Hematopoietic multipotent progenitor cell treated with erythropoietin and hydrocortisone succinate and interleukin-3 and kit ligand, for 8 days (in vitro differentiated cells): ENCODE measurements at places on chromosomes 5 and 9.
A peak's percentile ranks its signal among the peaks of the same experiment; 100 is the strongest.

DNA sequence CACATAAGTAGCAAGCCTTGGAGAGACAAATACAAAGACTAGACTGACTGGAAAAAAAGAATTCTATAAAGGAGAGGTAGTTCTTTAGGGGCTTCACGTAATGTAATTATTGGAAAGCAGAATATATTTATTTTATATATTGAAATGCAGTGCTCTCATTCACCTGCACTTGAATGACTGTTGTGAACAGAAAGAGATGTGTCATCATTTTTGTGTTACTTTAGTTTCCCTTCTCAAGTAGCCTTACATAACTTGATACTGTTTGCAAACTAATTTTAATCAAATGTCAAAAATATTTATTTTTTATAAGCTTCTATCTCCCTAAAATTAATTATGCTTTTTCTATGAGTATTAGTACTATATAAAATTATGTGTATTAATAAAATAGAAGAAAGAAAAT lies 691.1 kb upstream of the FTMT start:
- DNase-seq: no peak

GRCh38 chr5:180112181-180112861 lies 40.8 kb upstream of the RNF130 start:
- DNase-seq: no peak

- no peak for DNase-seq
These were observed 408.7 kb downstream of the TLE4 start for GRCh38 chr9:79980432-79980831.

DNA sequence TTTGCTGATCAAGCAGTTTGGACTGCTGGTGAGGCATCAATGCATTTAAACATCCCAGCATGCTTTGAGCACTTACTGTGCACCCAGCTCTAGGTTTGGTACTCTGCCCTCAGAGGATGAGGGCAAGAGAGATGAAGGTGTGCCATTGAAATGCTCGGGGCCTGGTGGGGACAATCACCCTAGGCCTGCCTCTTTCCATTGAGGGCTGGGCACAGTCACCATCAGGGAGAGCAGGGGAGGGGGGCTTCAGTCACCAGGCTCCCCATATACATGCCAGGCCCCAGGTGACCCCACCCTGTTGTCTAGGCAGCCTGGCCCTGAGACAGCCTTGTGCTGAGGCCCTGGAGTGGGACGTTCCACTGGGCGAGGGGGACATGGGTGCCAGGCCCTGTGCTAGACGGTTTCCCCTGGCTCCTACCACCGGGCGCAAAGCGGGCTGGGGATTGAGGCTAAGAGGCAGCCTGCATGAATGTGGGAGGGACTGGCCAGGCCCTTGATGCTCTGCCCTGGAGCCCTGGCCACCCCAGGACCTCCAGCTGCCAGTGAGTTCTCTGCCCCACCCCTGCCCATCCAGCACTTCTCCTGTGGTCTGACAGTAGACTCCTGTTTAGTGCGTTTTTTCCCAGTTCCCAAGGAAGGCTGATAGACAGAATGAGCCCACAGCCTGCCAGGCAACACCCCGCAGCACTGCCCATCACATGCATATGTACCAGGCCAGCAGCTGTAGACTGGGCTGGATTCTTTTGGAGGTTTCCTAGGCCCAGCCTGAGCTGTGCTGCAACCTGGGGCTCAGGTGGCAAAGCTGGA lies 18.9 kb downstream of the TCF7 start:
- no peak for DNase-seq

GRCh38 chr5:32839106-32839505 lies 128.0 kb downstream of the NPR3 start:
- DNase-seq: no peak

- no peak for DNase-seq
These were observed 518.9 kb downstream of the PRELID2 start for GRCh38 chr5:145316282-145316681.

DNA sequence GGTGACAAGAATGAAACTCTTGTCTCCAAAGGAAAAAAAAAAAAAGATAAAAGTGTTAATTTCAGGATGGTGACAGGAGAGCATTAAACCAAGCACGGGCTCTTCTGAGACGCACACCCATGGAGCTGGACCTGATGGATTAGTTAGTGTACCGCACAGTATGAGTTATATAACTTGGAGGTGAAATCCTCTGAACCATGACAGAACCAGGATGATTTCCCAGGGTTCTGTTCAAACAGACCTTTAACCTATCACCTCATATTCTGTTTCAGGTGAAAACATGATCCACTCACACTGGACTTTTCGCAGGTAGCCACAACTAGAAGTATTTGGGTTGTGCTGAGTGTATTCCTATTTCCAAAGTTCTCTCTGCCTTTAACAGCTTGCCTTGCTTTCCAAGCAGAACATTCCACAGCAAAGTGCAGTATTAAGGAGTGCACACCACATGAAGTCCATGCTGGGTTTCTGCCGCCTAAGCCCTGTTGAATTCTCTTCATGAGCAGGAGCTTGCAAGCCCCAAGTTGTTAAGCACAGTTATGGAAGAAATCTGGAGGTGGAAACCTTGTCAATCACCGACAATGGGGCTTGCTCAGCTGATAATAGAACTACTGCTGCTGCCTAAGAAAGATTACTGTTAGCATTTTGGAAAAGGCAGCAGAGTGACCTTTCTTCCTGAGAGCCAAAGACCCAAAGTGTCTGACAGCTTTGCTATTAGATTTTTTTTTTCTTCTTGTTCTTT lies 461.7 kb downstream of the TLE1 start:
- DNase-seq: no peak

GRCh38 chr9:20240498-20240897 lies 381.8 kb downstream of the MLLT3 start:
- no peak for DNase-seq

DNA sequence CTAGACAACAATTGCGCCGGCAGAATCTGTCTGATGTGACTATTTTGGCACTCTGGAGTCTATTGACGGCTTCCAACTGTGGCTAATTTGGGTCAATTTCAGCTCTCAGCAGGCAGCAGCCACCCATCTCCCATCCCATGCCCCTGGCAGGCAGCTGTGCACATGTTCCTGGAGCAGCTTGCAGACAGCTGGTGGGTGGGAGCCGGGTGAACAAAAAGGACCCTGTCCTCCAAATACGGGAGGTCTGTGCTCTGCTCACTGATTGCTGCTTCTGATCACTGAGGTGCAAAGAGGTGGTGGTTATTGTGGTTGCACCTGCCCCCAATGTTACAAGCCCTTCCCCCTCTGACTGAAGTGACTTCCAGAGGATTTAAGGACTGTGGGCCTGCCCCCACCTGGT lies 45.0 kb upstream of the N4BP3 start:
- no peak for DNase-seq

DNA sequence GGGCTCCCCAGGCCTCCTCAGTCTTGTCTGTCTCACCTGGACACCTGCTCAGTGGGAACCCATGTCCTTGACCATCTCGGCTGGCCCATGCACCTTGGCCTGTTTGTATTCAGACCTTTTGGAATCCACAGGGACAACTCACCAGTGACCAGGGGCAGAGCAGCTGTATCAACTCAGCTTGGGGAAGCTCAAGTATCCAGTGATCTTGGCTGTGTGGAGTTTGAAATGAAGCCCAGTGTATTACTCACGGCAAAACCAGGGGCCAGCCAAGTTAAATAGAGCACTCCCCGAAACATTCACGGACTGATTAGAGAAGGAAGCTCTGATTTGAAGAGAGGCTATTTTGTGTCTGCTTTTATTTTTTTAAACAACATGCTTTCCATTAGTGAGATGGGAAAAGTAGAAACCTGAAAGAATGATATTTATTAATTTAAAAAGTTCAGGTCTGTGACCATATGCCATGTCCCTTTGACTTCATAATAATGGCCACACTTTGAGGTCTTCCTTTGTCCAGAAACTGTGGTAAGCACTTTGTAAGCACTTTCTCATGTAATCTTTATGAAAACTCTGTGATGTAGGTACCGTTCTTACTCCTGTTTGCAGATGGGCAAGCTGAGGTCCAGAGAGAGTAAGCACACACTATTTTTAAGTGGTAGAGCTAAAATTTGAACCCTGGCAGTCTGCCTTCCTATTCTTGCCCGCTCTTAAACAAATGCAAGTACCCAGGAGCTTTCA lies 656.5 kb downstream of the BNC2 start:
- DNase-seq: no peak

DNA sequence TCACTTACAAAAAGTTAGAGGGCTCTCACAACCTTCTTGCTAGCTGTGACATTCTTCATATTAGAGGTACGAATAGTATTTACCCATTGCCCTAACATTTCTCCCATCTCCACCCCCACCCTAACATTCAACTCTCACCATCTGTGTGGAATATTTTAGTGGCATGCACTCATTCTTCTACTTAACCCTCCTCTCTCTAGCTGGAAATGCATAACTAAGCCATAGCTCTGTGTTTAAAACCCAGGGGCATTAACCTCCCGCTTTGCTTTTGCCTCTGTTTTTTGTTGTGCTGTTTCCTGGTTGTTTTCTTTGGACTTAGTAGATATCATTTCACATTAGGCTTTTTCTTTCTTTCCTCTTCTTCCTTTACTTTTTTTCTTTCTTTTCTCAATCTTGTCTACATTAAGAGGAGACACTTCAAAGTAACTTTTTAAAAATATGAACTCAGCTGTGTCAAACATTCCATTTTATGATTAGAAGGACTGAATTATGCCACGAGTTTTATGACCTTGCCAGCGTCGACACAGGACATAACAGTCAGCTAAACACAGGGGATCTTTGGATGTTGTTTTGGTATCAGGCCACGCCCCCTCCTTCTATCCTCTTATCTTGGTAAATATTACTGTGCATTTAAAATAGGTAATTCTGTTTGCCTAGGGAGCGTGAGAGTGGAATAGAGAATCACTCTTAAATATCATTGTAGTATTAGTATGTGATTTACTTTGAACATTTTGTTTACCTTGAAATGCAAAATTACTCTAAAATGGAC lies 236.0 kb downstream of the CD180 start:
- no peak for DNase-seq

GRCh38 chr5:139481580-139482049 lies 943 bp downstream of the STING1 start:
- DNase-seq: peak; percentile 64

DNA sequence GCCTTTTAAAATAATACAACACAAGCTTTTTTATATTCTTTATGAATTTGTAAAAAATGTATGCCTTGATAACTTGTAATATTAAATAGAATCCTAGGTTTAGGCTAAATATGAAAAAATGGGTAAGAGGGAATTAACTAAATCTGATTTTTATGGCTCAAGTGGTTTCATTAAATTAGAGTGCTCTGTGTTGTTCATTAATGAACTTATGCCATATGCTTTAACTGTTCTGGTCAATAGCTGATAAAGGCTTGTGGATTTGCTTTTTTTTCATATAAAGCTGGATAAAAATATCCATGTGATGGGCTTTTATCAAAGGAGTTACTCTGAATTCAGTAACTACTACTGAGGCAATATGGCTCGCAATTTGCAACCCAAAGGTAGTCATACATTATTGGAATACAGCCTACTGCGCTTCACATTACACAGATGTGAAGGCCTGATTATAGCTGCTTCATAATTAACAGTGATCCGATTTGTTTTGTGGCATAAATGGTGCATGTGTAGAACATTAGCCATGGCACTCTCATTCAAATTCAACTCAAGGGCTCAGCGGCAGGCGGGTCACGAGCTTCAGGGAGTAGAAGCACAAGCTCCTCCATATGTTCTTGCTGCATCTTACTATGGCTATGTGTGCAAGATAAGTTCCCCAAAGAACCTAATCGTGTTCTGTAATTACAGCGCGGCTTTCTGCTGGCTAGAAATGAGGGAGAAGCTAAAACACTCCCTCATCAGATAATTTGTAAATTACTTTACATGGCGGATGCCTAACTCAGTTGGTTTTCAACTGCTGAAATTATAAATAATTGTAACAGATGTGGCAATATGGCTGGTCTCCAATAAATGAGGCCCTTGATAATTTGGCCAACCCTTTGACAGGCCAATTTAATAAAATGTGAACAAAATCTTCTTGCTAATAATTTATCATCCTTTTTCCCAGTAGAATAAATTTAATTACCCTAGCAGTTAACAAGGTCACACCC lies 188.3 kb downstream of the CNTLN start:
- DNase-seq: no peak

DNA sequence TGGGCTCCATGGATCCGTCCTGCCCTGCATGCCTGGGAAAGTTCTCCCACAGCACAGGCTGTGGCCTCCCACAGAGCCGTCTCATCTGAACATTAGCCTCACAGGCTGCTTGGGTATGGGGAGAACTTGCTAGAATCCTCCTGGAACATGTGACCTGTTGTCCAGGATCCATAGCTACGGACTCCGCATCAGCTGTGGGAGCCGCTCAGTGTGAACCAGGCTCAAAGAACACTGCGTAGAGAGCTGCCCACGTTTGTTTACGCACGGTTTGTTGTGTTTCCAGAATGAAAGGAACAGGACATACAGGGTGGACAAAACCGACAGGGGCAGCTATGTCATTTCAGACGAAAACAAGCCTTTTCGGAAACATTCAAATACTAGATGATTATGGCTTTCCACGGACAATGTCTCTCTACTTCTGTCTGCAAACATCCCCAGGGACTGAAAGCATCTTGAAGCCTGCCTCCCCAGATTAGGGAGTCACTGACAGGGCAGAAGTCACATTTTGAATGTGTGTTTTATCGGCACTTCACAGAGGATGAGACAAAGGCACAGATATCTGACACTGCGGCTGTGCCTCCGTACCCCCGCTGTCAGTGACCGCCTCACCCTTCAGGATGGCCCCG lies 390.3 kb downstream of the GADD45G start:
- no peak for DNase-seq

- no peak for DNase-seq
These were observed 30.2 kb downstream of the EFNA5 start for GRCh38 chr5:107640568-107640967.

GRCh38 chr5:142866563-142867275 lies 96.5 kb downstream of the ARHGAP26 start:
- DNase-seq: peak; percentile 75

DNA sequence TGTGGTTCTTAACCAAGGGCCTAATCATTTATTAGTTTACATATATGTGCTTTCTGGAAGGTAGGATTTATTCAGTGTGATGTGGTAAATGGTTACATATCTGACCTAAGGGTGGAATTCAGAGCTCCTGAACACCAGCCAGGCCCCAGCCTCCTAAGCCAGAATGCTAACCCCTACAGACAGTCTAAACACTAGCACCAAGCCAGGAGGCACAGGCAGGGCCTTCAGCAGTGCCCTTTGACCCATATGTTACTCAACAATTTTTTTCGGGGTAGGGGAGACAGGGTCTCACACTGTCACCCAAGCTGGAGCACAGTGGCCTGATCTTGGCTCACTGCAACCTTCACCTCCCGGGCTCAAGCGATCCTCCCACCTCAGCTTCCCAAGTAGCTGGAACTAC lies 40.3 kb downstream of the PRKACG start:
- no peak for DNase-seq
